ENCODE measurements at places on chromosomes 16 and 17. TPM values are rescaled to one million over a fixed set of nuclear protein-coding genes. Genes with fewer than 3 reads are reported as not detected.

Gene CSF3
- total RNA-seq: not detected

Gene ZNF174
- total RNA-seq: 5.7 TPM

Gene ZNF597
- 2.6 TPM for total RNA-seq

Gene USP22
- 137 TPM for total RNA-seq

DNA sequence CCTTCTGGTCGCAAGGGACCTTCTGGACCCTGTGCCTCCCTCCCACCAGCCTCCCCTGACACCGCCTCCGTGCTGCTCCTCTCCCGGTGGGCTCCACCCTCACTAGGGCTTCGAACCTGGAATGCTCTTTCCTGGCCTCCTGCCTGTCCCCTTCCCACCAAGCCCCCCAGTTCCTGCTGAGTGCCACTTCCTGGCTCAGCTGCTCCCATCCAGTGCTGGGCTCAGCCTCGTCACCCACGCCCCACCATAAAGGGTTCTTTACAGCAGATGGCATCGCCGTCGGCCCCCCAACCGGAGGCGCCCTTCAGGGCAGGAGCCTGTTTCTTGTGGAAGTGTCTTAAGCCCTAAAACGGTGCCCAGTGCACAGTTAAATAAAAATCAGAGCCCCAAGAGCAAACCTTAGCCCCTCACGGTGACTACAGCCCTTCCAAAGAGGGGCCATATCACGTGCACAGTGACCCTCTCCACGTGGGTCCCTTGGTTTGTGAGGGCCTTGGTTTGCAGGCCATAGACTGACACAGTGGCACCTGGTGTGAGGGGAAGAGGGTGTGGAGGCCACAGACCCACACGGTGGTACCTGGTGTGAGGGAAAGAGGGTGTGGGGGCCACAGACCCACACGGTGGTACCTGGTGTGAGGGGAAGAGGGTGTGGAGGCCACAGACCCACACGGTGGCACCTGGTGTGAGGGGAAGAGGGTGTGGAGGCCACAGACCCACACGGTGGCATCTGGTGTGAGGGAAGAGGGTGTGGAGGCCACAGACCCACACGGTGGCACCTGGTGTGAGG is 111.4 kb downstream of the METRNL start:
- no peak for DNase-seq

DNA sequence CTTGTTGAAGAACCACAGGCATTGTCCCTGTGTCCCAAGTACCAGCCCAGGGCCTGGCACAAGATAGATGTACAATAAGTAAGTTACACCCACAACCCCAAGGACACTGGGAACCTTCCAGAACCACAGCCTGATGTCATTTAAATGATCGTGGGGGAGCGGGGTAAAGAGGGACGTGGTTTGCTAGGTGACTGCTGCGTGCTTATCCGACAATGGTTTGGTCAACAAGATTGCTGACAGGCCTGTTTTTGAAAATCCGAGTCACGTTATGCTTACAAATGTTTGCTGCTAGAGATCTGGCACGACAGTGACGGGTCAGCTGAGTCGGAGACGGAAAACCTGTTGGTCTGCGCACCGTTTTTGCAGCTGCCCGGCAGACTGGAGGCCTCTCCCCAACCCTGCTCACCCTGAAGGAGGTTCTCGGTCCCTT is 22.8 kb downstream of the COTL1 start:
- DNase-seq: no peak

DNA sequence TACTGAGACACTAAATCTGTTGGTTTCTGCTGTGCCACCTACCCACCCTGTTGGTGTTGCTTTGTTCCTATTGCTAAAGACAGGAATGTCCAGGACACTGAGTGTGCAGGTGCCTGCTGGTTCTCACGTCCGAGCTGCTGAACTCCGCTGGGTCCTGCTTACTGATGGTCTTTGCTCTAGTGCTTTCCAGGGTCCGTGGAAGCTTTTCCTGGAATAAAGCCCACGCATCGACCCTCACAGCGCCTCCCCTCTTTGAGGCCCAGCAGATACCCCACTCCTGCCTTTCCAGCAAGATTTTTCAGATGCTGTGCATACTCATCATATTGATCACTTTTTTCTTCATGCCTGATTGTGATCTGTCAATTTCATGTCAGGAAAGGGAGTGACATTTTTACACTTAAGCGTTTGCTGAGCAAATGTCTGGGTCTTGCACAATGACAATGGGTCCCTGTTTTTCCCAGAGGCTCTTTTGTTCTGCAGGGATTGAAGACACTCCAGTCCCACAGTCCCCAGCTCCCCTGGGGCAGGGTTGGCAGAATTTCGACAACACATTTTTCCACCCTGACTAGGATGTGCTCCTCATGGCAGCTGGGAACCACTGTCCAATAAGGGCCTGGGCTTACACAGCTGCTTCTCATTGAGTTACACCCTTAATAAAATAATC is 14.6 kb downstream of the STH start:
- DNase-seq: peak; percentile 76

GRCh38 chr17:83126275-83126811 is 46.9 kb downstream of the METRNL start:
- no peak for DNase-seq

DNA sequence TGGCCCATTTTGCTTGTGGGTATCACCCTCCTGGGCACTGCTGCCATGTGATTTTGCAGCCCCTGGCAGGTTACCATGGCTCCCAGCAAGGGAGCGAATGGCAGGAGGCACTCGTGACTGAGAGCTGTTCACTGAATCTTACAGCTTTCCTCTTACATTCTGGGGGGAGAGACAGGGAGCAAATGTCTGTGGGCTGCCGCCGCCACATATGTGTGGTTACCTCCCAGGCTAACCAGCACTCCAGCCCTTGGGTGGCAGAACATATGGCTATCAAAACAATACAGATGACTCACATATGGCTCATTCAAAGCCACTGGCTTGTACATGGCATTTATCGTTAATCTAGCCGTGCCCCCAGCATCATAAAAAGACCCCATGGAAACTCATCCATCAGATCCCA is 19.8 kb downstream of the GTF3C1 start:
- peak; percentile 25 for DNase-seq

Measured in skin of body (tissue), 3 donors.